ENCODE measurements at places on chromosomes 11 and 22.

DNA sequence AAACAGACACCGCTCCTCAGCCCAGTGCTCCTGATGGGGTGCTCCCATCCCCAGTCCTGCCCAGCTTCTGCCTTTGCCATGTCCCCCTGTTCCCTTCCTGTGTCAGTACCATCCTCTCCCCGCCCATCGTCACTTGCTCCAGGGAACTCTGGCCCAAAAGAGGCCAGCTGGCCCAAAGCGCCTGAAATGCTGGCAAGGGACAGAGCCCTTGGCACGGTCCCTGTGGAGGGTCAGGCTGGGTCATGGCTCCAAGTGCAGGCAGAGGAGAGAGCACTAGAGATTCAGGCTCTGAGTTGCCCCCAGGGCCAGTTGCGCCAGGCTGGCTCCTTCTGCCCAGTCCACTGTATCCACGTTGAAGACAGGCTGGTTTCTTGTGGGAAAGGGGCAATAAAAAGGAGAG lies 8.4 kb upstream of the HDHD5 start:
- no peak for DNase-seq

DNA sequence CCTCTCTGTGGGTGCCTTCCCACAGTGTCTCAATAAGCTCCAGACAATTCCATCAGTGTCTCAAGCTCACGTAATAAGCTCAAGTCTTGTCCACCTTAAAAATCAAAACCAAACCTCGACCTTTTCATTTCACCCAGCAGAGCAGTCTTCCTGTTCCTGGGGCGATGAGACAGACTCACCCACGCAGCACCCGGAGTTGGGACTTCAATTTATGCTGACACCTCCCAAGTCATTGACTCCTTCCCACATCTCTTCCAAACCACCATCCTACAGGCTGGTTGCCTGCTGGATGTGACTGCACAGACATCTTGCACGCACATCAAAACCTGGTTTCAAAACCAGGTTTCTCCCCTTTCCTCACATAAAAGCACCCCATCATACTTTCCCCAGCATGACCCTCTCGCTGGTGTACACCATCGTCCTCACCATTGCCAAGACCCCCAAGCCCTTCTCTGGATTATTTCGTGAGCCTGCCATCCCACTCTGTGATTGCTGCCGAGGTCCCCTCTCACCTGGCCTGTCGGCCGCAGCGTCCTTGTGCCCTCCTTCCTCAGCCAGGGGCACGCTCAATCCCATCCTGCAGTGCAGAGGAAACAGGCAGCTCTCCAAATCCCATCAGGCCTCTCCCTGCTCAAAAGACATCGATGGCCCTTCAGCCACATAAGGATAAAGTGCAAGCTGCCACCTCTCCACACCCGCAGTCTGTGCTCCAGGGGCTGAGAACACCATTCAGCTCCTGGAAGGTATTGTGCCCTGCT lies 45.1 kb upstream of the FBXO3 start:
- DNase-seq: no peak

DNA sequence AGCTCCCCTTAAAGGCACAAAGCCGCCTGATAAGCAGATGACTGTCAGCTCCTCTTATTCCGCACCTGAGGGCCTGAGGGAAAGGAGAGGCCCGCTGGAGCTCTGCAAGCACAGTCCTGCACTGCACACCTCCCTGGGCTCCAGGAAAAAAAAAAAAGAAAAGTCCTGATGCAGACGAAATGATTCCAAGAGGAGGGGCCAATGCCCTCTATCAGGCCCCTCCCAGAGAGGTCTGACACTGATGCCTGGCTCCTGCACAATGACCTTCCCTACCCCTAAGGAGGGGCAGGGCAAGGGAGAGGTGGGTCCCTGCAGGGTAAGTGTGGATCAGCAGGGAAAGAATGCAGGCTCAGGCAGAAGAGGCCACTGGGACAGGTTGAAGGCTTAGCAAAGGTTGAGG lies 572.7 kb downstream of the SOX6 start:
- no peak for DNase-seq

- no peak for DNase-seq
Observed at GRCh38 chr11:9357041-9357440, 27.4 kb upstream of the IPO7 start.

DNA sequence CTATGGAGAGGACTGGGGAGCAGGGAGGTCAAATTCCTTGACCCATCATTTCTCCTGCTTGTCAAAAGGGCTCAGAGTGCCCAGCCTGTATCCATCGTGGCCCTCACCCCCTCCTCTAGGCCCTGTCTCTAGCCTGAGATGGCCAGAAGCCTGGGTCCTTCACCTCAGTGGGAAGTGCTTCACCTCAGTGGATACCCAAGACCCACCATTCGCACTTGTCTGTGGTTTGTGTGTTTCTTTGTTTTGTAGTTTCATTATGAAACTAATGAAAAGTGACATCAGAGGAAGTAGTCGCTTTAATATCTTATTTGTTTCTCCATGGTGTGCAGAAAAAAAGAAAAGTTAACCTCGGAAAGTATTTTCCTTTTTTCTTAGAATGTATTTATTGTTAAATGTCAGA lies 194.0 kb upstream of the CADM1 start:
- DNase-seq: no peak

DNA sequence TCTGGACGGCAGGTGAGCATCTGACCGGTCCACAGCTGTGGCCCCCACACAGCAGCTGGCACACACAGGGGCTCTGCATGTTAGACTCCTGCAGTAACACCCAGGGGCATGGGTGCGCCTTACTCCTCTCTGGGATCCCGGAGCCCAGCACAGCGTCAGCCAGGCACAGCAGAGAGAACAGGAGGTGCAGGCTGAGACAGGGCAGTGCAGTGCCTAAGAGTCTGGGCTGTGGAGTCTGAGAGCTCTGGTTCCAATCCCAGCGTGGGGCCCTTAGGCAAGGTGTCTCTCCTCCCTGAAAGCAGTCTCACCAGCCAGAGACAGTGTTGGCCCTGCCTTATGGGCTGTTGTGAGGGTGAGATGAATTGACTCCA lies 2.3 kb downstream of the NUDT8 start:
- no peak for DNase-seq

- DNase-seq: no peak
Observed at GRCh38 chr11:103228807-103229206, 119.6 kb downstream of the DYNC2H1 start.

DNA sequence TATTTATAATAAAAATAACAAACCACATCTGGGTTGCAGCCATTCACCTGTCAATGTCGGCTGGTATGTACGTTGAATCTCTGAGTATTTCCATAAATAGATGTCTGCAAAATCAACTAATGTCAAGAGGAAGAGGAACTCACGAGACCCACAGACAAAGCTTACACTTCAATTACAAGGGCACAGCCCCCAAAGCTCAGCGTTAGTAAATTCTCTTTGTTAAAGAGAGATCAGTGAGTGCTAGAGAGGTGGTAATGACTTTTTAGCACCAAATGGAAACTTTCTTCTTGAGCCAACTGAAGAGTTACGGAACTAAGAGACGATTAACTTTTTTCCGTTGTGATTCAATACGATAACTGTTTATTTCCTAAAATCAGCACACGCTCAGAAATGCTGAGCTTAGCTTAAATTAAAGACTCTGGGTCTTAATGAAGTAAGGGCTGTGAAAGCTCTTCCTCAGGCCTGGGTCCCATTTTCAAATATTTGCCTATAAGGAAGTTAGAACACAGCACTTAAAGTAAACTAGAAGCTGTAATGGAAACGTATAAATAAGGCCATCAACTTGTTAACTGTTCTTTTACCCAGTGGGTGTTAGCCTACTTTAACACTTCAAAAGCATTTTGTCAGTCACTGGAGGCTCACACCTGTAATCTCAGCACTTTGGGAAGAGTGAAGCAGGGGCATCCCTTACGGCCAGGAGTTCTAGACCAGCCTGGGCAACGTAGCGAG lies 22.8 kb upstream of the TFIP11 start:
- no peak for DNase-seq

Data from NCI-H2081 treated with DMSO at 0.1 percent for 48 hours (cell line).